ENCODE measurements at places on chromosomes 6 and 20.

DNA sequence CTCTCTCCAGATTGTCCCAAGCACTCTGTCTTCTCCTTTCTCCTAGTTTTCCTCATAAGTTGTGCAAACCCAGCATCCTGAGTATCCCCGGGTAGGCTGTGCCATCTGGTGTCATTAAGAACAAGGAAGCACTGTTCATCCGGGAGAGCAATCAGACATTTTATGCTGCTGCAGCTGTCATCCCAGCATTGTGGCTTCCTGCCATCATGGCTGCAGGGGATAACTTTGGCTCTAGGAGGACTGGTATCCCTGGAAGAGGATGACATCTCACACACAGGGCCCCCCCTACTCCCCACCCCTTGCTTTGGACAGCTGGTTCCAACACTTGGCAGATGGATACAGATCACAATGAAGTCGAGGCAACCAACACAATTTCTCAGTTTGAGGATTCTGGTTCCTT, 1195.1 kb upstream of the MAP3K7 start:
- DNase-seq = no peak

GRCh38 chr6:135883045-135883444, 31.5 kb downstream of the PDE7B start:
- DNase-seq = no peak

DNA sequence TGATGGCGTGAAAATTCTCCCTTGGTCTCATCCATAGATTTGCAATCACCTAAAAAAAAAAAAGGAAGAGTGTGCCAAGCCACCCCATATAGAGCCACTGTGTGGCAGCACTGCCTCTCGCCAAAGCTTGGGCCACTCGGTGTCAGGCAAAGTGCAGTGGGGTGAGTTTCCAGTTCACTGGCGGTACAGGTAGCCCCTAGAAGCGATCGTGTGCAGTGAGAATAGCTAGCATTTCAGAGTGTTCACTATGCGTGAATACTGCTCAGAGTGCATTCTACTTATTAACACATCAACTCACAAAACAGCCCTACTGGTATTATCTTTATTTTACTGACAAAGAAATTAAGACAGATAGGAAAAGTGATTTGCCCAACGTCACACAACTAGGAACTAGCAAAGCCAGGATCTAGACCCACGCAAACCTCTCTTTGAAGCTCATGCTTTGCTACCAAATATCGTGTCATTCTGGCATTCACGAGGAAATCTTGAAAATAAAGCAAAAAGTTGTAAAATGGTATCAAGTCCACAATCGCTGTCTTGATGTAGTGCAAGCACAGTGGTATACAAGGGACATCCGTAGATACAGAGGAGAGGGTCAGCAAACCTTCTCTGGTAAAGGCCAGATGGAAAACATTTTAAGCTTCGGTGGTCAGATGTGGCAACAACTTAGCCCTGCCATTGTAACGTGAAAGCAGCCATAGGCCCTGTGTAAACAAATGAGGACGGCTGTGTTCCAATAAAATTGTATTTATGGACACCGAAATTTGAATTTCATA, 10.4 kb upstream of the GCNT2 start:
- peak; percentile 76 for DNase-seq

DNA sequence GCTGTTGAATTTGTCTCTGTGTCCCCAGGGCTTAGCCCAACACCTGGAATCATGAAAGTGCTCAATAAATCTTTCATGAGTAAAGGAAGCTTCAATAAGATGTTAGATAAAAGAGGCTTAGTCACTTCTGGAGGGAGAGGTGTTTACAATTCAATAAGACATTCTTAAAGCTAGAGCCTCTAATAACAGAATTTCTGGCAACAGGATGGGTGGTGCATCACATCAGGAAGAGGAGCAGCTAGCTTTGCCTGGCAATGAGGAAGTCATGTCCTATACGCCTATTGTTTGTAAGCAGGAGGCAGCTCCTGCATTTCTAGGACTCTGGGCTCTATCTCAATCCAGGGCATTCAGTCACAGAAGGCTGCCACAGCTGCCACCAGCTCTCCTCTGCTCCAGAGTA, 638.5 kb downstream of the EPM2A start:
- no peak for DNase-seq

DNA sequence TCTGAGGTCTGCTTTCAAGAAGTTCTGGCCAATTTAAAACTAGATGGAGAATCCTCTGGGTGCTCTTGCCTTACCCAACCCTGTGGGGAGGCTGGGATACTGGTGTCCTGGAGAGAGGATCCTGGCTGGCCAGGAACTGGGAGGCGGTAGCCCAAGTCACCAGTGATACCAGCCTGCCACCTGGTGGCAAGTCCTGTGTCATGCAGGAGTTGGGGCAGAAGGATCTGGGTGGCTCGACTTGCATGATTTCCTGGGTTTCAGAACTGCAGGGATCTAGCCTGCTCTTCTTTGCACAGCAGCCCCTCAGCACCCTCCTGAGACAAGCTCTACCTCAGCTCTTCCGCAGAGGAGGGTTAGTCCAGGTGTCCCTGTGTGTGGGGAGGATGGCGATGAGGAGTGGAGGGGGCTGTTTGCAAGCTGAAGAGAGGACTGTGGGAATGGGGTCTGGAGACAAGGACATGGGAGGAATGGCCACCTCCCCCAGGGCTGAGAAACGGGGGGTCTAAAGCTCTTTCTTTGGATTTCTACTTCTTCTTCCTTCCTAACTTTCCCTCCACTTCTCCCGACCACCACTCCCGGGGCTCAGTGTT, 4.2 kb downstream of the KCNK17 start:
- peak; percentile 58 for DNase-seq

DNA sequence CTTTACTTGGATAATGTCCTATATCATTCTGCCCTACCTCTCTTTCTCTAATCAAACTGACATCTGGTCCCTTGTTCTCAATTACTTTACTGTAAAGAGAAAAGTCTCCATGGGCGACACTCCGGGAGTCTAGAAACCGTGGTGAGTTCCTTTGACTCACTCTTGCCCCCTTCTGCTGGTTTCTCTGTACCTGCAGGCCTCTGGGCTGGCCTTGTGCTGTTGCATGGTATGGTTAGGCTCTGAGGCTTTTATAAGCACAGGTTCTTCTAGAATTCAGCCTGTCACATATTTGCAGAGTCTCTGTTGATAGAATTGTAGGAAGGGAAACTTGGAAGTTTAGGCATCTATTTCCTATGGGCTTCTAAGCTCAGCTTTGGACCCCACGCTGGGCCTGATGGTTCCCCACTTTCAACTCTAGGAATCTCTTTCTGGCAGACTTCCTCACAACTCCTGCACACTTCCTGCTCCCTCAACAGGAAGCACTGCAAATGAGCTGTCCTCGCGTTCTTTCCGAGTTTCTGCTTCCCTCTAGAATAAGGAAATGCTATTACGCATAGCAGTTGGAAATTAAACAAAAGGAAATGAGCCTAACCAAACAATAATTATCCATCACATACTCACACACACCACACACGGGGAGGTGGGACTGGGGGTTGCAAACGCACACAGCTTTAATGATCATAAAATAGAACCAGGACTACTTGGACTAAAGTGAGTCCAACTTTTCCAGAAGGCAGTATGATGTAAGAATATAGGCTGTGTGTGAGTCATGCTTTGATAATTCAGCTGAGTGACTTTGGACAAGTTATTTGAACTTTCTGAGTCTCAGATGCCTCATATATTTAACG, 683.3 kb downstream of the QKI start:
- DNase-seq = no peak

DNA sequence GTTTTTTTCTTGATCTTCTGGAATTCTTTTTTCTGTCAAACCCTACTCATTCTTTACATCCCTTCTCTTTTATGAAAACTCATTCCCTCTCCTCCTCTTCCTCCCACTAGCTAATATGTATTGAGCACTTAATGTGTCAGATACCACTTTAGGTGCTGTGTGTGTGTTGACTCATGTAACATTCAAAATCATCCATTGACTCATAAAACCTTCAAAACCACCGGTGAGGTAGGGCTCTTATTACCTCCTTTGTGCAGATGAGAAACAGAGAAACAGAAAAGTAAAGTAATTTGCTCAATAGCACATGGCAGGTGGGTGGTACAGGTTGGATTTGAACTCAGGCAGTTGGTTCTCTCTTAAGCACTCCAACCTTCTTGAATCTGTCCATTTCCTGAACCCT, 136.3 kb upstream of the NEDD9 start:
- no peak for DNase-seq

DNA sequence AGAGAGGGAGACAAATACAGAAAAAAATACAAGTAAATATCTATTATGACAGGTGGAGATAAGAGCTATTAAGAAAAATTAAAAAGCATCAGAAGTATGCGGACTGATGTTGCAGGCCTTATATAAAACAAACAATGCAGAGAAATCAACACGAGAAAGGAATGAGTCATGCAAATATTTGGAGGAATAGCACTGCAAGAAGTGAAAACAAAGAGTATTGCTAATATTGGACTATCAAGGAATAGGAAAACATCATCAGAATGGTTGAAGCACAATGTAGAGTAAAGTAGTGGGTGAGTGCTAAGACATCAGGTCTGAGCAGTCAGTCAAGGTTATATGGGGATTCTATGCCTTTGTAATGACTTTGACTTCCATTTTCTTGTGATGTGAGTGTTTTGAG, 657.5 kb upstream of the GJE1 start:
- DNase-seq = no peak

DNA sequence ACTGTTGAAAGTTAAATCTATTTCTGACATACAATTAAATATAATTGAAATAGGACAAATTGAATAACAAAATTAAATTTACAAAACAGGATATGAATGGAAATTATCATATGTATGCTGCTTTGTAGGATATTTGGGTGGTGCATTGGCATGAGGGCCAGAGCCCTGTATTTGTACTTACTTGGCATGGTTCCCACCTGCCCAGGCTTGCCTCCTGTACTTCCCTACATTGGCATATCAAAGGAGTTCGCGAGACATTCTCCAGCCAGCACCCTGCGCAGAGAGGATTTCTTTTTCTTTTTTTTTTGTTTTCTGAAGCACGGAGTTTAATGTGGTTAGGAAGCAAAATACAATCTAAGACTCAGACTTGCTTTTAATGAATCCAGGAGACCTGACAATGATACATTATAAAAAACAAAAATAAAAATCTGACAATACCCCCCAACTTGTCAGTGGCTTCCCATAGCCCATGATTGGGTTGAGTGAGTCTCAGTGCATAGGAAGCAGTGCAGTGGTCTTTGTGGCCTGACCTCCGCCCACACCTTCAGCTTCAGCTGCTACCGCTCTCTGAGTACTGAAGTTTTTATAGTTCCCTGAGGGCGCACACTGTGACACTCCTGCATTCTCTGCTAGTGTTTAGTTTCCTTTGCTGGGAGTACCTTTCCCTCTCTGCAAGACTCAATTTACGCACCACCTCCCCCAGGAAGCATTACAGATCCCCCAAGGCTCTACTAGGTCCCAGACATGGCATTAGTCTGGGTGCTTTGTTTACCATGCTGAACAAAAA, 440.8 kb downstream of the UTRN start:
- no peak for DNase-seq

GRCh38 chr6:53095716-53096115, 30.5 kb downstream of the FBXO9 start:
- DNase-seq = no peak

GRCh38 chr6:46948699-46949098, 27.0 kb upstream of the ADGRF5 start:
- DNase-seq = no peak

DNA sequence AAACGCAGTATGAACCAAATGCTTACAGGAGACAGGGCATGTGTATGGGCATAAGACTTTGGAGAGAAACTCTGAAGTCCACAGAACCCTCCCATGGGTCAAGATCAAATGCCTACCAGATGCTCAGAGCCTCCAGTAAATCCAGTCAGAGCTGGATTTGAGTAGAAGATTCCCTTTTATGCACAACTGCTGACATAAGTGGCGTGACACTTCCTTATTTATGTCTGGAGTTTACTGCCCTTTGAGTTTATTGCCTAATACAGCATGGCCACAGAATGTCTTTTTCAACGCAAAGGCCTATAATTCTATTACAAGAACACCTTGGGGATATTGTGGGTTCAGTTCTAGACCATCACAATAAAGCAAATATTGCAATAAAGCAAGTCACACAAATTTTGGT, 220.0 kb upstream of the FOXQ1 start:
- DNase-seq = no peak

DNA sequence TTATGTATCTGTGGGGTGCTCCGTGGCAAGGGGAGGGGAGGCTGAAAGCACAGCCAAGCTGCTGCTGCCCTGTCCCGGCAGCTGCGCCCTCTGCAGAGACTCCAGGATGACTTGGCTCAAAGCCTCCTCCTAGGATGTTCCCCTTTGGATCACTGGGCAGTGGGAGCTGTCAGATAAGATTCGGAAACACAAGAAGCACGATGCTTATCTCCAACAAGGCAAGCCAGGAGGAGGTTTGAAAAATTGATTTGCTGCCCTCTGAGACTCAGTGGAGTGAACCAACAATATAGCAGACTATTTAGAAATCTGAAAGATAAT, 776.4 kb downstream of the C6orf118 start:
- DNase-seq = no peak

DNA sequence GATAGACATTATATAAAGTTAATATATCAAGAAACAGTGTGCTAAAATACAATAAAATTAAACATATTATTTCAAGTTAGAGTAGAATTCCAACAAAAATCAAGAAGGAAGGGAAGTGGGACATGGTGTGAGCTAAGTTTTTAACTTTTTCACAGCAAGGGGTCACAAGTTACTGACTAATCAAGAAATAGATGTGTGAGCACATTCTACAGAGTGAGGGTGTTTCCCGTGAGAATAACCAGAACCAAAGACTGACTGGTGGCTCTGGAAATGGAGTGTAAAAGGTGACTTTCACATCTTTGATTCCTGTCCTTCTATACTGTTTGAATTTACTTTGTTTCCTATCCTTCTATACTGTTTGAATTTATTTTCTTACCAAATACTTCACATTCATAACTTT, 206.6 kb downstream of the TASP1 start:
- no peak for DNase-seq

- DNase-seq = no peak
Observed at GRCh38 chr6:166032366-166033200, 135.1 kb downstream of the TBXT start.

DNA sequence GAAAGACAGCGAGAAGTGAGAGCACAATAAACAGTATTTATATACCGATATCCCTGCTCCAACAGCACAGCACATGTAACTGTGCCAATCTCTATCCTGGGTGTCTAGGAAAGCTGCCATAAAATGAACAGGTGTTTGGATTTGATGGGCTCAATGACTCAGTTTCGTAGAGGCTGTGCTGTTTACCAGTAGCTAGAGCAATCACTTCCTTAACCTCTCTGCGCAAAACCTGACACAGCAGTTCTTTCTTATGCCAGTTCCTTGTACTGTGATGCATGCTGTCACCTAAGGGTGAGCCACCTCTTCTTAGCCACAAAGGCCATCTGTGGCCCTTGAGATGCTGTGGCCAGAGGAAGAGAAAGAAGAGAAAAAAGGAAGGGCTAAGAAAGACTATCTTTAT, 59.3 kb downstream of the SHPRH start:
- no peak for DNase-seq

- DNase-seq = no peak
Observed at GRCh38 chr6:130794738-130795137, 32.5 kb upstream of the SMLR1 start.

- peak; percentile 73 for DNase-seq
Observed at GRCh38 chr6:116536216-116536621, 9.3 kb downstream of the TRAPPC3L start.

Measured in HepG2 (cell line).